ENCODE measurements at places on chromosomes 7 and 10.

- no peak for DNase-seq
Observed at GRCh38 chr10:50286996-50287803, 35.9 kb upstream of the ASAH2 start.

- no peak for DNase-seq
Observed at GRCh38 chr7:123836656-123837055, 8.3 kb upstream of the HYAL4 start.

- no peak for DNase-seq
Observed at GRCh38 chr10:119481781-119482426, 60.6 kb downstream of the RGS10 start.

DNA sequence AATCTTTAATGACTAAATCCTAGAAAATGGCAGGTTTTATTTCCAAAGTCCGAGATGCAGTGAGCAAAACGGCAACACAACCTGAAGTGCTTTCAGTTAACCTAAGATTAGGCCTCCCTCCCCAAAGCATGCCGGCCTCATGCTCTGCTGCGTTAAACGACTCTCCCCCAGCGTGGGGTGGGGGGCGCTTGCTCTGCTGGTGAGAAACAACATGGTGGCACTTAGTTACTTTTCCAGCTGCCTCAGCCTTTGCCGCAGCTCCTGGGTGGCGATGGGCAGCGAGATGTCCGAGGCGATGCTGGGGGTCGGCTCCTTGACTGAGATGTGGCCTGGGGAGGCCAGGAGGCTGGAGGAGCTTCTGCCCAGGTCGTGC is 36.7 kb upstream of the NCAPG2 start:
- DNase-seq: no peak

DNA sequence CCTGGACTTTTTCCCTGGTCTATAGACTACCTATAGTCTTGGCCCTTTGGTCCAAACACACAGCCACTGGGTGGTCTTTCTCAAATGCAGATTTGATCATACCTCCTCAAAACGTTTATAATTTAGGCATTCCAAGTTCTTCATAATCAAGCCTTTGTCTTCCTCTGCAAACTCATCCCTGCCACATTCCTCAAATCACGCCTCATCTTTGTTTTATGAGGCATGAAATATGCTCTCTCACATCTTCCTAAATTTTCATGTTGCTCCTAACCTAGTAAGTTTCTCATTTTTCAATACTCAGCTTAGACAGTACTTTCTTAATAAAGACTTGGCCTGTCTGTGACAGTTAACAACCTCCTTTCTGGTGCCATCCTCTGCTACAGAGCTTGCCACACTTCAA is 10.9 kb upstream of the HERC4 start:
- no peak for DNase-seq

Data from stimulated activated CD8-positive, alpha-beta memory T cell treated with anti-CD3 and anti-CD28 coated beads, Interleukin-15, amount 100 ng/mL, for 48 hours (primary cell).